Activated effector memory CD4-positive, alpha-beta T cell treated with Interleukin-2 at 50 U/mL for 16 hours (primary cell): ENCODE measurements at places on chromosomes 12 and 14.

DNA sequence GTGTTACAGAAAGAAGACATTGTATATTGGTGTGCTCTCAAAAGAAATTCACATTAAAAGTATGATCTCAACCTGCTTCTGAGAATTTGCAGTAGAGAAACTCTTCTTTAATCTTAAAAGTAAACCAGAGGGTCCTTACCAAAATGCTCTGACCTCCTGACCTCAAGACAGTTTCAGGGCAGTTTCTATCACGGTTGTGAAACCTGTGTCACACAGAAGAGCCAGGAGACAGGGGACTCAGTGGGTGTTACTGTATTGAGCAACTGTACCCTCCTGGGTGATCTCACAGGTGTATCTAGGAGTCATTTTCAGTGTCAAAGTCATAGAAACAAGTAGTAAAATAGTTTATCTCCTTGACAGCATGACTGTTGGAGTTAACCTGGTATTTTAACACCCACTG lies 178.0 kb downstream of the GRIP1 start:
- DNase-seq: no peak

GRCh38 chr14:60632777-60633176 lies 16.5 kb downstream of the SIX1 start:
- DNase-seq: no peak

DNA sequence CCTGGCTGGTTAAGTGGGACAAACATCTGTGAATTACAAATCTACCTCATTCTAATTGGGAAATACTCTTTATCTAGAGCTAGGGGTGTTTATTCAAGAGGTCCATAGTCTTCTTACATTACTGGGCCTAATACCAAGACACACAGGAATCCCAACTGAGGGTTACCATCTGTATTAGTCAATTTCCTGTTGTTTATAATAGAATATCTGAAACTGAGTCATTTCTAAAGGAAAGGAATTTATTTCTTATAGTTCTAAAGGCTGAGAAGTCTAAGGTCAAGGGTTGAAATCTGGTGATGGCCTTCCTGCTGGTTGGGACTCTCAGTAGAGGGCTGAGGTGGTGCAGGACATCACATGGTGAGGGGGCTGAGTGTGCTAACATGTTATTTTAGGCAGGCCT lies 36.0 kb downstream of the RTRAF start:
- no peak for DNase-seq

- no peak for DNase-seq
These were observed 34.7 kb upstream of the AMIGO2 start for GRCh38 chr12:47114481-47114892.

DNA sequence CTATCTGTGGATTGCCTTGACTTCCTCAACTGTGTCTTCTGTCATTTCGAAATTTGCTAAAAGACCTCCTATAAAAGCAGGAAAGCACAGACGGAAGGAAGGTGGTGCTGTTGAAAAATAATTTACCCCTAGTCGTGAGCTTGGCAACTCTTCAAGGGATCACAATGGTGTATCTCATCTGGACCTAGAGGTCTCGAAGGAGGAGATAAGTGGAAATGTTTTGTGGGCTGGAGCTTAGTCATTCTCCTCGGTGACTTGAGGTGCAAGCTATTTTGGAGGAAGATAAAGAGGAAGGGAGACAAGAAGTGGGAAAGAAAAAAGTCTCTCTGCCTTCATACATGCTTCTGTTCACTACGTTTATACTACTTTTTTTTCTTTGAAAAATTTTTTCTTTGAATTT lies 89.9 kb downstream of the FLRT2 start:
- no peak for DNase-seq

DNA sequence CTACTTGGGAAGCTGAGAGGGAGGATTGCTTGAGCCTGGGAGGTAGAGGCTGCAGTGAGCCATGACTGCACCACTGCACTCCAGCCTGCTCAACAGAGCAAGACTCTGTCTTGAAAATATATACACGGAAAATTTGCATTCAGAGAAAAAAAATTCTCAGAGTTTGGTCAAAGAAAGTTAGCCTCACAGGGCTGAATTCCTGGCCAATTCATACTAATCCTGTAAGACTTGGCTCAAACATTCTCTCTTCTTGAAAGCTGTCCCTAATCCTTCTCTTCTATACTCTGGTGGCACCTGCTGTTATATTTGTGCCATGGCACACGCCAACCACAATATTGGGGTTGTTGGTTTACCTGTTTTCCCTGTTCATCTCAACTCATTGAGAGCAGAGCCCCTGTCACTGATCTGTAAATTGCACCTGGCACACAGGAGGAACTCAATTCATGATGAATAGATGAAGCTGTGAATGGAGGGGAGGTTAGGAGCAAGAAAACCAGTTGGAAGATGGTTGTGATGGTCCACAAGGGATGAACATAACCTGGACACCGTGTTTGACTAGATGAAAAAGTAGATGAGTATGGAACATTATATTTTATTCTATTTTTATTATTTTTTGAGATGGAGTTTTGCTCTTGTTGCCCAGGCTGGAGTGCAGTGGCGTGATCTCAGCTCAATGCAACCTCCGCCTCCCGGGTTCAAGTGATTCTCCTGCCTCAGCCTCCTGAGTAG lies 36.8 kb upstream of the SPTSSA start:
- DNase-seq: no peak
